Colonic mucosa (tissue), 4 donors: ENCODE measurements at places on chromosomes 1 and 21. TPM values are rescaled to one million over a fixed set of nuclear protein-coding genes. Genes with fewer than 3 reads are reported as not detected.

DNA sequence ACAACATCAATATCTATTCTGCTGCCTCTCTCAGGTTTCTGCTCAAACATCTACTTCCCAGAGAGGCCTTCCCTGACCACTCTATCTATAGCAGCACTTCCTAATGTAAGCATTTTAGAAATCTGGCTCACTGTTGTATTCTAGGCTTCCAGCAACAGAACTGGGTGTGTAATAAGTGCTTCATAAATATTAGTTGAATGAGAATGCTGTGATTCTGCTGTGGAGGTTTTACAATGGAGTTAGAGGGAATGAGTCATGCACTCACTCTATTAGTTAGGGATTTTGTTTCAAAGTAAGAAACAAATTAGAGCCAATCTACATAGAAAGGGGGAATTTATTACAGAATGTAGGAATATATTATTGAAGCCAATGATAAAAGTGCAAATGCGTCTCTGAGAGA, 38.6 kb upstream of the SLC35F3 start:
- DNase-seq, result no peak

DNA sequence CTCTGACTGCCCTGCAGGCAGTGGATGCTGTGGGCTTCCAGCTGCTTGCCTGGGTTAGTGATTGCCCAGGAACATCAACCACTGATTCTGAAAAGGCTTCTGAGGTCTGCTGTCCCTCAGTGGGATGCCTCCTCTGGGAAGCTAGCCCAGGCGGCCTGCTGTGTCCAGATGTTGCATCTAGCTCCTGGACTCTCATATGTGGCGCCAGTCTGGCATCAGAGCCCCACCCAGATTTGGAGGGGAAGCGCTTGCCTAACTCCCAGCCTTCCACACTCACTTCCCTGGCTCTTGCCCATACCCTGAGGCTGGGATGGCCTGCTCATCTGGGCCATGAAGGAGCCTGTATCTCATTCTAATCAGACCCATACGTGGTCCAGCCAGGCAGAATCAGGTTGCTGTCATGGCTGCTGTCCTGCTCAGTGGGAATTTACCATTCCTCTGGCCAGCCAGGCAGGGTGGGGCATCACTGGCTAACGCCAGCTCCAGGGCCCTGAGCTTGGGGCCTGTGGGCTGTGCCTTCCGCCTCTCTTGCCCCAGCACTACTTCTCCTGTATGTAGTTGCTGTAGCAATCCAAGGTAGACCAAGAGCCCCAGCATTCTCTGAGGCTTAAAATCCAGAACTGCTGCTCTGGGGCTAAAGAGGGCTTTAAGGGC, 4.1 kb downstream of the CSF1 start:
- no peak for DNase-seq

- DNase-seq, result peak; percentile 43
Observed at GRCh38 chr1:204265665-204266064, 51.9 kb upstream of the GOLT1A start.

- DNase-seq, result no peak
Observed at GRCh38 chr1:113834716-113835115, 22.4 kb upstream of the RSBN1 start.

DNA sequence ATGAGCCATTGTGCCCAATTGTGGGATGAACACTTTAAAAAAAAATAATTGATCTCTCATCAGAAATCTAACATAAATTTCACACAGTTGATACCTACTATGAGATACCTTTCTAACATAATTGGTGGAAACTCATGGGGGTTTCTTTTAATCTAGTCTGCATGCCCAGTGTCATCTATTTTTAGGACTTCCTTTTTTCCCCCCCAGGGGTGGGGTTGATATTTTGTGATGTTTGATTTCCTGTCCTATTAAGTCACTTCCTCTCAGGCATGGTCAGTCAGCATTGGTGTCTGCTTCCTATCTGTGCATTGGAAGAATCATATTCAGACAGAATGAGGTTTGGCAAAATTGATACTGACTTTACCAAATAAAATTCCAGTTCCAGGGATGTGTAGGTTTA, 21.5 kb downstream of the NFYC start:
- no peak for DNase-seq

DNA sequence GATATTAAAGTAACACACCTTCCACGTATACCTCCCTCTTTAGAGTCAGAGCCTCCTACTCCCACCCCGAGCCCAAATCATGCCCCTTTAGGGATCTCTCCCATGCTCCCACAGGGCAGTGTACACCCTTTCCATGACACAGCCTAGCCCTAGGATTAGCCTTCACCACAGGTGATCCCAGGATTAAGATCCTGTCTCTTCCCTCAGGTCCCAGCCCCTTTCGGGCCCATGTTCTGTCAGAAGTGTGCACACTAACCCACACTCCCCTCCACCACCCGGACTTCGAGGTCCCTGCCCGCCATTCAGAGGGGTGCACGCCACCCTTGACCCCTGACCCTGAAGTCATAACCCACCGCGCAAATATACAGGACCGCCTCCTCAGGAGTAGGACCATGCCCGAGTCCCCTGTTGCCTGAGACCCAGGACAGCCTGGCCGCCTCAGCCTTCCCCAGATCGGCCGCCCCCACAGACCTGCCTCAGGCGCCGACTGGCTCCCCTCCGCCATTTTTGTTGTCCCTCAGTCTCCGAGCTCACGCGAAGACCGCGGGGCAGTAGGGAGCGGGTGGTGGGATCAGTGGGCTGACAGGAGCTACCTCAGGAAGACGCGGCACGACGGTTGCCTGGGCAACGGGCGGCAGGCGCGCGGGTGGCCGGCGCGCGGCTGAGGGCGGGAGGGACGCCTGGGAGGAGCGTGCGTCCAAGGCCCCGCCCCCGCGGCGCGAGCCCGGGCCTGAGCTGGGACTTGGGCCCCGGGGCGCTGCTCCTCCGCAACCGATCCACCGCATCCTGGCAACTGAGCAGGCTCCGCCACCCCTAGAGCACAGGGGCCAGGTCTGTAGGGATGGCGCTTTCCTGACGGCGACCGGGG, at the start of gene AGBL4:
TSS of gene AGBL4 (minus strand) at position 663 of the 868 bp plus-strand sequence.
- peak; percentile 69 for DNase-seq

DNA sequence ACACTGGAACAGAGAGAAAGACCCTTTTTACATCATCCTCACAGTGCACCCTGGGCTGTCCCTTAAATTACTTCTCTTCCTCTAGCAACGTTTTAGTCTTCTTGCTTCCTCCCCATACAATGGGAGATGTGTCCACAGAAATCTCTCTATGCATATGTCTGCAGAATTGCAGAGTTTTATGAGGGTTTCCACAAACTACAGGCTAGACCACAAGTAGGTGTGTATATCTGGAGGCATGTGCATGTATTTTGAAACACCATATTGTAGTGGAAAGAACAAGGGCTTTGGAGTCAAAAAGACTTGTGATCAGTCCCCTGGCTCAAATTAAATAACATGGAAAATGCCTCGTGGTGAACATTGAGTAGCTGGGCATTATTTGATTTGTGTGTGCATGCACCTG, 121.3 kb upstream of the IPO9 start:
- no peak for DNase-seq

GRCh38 chr1:106439475-106439874, 617.0 kb upstream of the PRMT6 start:
- no peak for DNase-seq

DNA sequence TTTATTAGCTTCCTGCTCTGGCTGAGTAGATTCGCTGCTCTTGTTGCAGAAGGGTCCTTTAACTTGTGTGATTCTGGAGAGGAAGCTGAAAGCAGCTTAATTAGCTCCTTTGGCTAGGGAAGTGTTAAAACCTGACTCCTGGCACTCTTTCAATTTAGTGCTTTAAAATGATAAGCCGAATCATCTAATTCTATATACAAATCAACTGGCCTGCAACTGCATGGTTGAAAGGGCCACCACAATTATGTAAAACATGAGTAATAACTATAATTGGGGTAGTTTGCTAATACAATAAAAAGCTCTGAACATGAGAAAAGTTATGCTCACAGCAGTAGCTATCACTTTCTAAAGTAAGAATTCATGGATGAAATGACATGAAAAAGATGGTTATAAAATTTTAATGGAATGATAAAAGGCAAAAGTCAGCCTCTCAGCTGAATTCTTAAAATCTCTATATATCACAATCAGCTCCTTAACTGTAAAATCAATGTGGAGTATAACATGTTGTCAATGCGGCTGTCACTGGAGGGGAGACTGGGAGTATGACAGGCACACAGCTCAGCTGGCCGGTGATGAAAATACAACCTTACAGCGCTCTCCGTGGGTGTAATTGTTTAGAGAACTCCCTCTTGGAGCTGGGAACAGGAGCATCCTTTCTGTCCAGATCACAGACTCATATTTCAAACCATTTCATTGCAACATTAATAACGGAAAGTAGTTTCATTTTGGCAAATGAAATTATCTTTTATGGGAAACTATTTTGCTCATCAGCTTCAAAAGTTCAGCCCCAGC, 324.4 kb downstream of the KCTD3 start:
- no peak for DNase-seq

The ADAMTS5 gene
- 0.96 TPM for total RNA-seq

The TBX19 gene
- 1.6 TPM for total RNA-seq

The OR10Z1 gene
- total RNA-seq, result not detected

The FCGR3A gene
- 10.1 TPM for total RNA-seq
